Ascending aorta (tissue), 2 donors: ENCODE measurements at places on chromosomes 12 and 14. TPM values are rescaled to one million over a fixed set of nuclear protein-coding genes. Genes with fewer than 3 reads are reported as not detected.

- no peak for DNase-seq
Measured at GRCh38 chr12:129540249-129540648, 363.6 kb downstream of the TMEM132D start.

- peak; percentile 44 for DNase-seq
Measured at GRCh38 chr12:116382686-116383530, 105.4 kb upstream of the MED13L start.

- no peak for DNase-seq
Measured at GRCh38 chr14:92532490-92533163, 19.0 kb downstream of the RIN3 start.

- no peak for DNase-seq
Measured at GRCh38 chr12:1869145-1869544, 48.8 kb downstream of the LRTM2 start.

- peak; percentile 85 for DNase-seq
Measured at GRCh38 chr14:20469890-20470602, 840 bp downstream of the PNP start.

DNA sequence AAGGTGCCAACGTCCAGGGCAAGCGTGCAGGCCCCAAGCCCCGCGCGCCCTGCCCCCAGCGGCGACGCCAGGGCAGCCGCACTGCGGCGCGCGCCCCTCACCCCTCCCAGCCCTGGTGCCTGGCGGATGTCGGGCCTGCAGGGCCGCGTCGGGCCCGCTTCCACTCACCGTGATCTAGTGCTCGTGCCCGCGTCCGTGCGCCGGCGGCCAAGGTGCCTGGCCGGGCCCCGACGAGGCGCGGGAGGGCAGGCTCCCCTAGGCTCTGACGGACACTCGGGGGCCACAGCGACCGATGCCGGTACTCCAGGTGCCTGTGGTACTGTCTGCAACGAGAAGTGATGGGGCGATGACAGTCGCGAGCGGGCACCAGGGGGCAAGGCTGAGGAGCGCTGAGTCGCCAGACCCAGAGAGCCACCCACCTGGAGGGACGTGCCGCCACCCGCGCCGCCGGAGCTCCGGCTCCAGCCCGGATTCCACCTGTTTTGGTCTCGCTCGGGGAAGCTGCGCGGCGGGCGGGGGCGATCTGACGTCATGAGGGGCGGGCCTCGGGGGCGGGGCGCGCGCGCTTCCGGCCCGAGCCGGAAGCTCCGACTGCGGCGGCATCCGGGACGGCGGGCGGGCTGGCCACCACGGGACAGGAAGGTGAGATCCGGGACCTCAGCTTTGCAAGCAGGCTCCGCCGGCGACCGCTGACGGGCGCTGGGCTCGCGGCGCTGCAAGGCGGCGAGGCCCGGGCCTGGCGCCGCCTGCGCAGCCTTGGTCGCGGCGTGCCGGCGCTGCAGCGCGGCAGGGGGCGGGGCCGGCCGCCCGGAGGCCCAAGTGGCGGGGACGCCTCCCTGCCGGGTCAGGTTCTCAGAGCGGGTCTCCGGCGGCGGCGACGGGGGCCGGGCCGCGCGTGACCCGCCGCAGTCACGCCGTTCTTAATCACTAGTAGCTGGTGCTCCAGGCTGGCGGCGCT lies at the start of the genes LYSET and MOAP1:
TSS of gene LYSET (plus strand) at position 927 of the 958 bp plus-strand sequence. CDS start 89 bp downstream, outside the sequence.
TSS of gene MOAP1 (minus strand) at position 507 of the 958 bp plus-strand sequence. CDS start 655 bp downstream, outside the sequence.
- peak; percentile 92 for DNase-seq

- DNase-seq = no peak
Measured at GRCh38 chr12:131035245-131035681, 81.6 kb downstream of the ADGRD1 start.

DNA sequence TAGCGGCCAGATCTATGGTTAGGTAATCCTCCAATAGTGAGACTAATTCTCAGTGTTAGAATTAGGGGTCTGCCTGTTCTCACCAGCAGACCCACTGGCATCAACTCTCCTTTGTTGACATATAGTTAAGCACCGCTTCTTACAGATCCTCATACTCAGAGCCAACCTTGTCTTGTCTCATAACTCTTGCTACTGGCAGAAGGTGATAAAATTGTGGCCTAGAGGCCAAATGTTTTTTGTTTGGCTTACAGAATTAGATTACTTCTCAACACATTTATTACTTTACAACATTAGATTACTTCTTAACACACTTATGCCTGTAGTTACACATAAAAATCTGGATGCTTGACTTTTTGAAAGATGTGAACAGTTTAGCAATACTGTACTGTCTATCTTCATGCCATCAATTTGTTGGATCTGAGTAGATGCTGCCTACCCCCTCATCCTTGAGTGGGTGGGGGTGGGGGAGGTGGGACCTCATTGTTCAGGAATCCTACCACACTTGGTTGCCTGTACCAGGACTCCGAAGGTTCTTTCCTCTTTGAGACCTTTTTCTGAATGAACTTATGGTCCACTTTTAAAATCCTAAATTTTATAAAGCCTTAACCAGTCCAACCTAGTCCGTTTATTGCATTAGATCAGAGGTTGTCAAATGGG lies 7.0 kb downstream of the MTHFD1 start:
- DNase-seq = no peak

GRCh38 chr12:129466499-129466898 lies 437.3 kb downstream of the TMEM132D start:
- no peak for DNase-seq

DNA sequence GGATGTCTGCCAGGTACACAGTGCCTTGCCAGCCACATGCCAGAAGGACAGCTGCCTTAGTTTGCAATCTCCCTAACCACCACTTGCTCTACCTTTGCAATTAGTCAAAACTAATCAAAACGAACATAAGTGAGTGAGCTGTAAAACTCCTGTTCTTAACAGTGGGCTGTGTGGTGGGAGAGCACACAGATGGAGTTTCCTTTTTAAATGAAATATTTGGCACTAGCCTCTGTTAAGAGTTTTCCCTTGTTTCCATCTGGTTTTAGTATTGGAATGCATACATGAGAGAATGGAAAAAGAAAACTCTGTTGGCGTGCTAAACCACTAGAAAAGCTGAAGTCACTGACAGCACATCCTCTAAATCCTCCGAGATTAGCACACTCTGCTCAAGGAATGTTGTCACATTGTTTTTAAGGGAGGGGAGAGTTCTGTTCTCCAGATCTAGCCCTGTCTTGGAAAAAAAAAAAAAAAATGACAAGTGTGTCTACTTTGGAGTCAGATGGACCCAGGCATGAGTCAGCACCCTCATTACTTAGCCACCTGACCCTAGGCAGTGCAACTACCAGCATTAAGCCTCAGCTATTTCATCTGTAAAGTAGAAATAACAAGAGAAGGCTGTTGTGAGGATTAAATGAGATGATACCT lies 83.9 kb downstream of the STXBP6 start:
- DNase-seq = no peak

Gene TTC6
- total RNA-seq = not detected

Gene GLI1
- 2.8 TPM for total RNA-seq

Gene B3GNT4
- total RNA-seq = not detected

Gene METTL3
- 45.0 TPM for total RNA-seq
